Activated gamma-delta T cell (primary cell): ENCODE measurements at places on chromosomes 3 and 15.

GRCh38 chr3:9887480-9887879 lies 2.9 kb upstream of the JAGN1 start:
- no peak for DNase-seq

GRCh38 chr3:9508781-9509180 lies 44.8 kb downstream of the LHFPL4 start:
- no peak for DNase-seq

- DNase-seq: no peak
Observed at GRCh38 chr15:41774882-41775417, 666 bp downstream of the MAPKBP1 start.

- no peak for DNase-seq
Observed at GRCh38 chr3:9912294-9912935, 4.5 kb upstream of the IL17RC start.

GRCh38 chr3:4835616-4836043 lies 143.6 kb upstream of the BHLHE40 start:
- DNase-seq: no peak

- no peak for DNase-seq
Observed at GRCh38 chr15:77494073-77494867, 73.6 kb downstream of the HMG20A start.

DNA sequence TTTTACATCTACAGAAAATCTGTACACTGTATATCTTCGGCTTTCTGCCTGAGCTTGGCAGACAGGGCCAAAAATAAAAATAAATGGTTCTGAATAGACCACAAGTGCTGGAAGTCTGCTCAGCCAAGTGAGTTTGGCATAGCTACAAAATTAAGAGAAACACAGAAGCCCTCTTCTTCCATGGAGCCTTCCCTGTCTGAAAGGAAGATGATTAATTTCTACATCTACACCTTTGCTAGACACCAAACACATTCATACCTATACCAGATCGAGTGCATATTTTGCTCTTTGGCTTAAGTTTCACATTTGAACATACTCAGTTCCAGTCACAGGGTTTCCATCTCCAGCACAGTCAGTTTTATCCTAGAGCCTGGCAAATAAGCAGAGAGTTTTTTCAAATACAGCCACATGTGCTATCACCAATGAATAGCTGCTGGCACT lies 224.6 kb downstream of the GREM1 start:
- no peak for DNase-seq

GRCh38 chr3:128486681-128487537 lies 6.1 kb downstream of the GATA2 start:
- DNase-seq: no peak

- DNase-seq: no peak
Observed at GRCh38 chr3:127699416-127700300, 26.9 kb downstream of the ABTB1 start.

DNA sequence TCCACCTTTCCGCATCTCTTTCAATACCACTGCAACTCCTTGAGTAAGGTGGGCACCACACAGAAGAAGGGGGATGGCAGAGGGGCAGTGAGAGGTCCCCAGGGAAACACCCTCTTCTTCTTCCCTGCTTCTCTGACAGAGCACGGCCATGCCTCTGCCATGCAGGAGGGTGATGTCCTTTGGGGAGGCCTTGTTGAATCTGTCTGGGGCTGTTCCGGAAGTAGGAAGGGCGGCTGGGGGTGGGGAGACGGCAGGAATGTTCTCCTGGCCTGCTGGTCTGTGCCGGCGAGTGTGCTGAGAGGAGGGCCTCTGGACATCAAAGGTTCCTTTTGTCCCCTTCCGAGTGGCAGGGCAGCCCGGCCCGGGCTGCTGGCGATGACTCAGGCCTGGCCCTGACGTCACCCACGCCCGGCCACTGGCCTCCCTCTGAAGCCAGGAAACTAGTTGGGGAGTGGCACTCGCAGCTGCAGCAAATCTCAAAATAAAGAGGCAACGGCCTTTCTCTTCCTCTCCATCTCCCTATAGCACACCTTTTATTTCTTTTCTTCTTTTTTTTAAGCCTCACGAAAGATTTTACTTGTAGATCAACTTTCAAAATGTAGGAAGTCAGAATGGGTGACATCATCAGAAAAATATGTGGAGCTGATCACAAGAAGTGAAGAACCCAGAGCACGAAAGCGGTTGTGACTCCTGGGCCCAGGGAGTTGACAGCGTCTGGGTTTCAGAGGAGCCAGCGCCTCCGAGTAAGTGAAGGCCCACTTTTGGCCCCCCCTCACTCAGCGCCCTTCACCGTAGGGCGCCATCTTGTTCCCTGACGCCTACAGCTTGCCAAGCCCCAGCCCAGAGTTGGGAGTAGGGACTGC lies at the start of gene ZBTB38:
ZBTB38 (plus strand) TSS at position 443 of the 863 bp plus-strand sequence. CDS start 73,885 bp downstream, outside the sequence.
- DNase-seq: no peak

- DNase-seq: no peak
Observed at GRCh38 chr15:69508659-69509058, 56.0 kb downstream of the RPLP1 start.

GRCh38 chr15:81887912-81888311 lies 157.9 kb downstream of the MEX3B start:
- no peak for DNase-seq

DNA sequence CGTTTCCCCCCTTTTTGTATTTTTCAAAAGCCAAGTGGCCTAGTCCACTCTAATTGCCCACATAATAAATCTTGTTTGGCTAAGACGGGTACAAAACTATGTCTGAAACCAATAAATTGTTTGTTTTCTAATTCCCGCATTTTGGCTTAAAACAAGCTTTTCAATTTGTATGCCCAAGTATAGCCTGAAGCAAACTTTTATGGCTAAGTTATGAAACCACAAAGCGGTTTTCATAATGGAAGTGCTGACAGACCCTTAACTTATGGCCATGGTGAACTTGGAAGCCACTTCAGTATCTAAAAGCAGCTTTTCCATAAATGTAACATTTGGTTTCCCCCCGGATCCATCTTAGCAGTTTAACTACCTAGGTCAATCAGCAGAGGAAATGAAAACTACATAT lies 29.9 kb upstream of the POLR2M start:
- DNase-seq: no peak

DNA sequence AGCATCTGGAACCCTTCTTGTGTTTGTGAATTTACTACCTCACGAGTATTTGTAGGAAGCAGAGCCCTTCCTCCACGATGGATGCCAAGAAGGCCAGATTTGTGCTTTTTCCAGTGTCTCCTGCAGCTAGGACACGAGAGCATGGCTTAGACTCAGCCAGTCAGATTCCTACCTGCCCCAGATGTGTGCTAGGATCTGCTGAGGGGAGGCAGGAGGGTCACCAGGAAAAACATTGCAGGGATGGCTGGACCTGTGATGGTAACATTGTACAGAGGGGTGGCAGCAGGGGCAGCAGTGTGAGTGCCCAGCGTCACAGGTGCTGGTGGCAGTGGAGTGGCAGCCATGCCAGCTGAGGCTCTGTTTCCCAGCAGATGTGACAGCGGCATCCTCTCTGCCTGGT lies 285.3 kb downstream of the FAM43A start:
- no peak for DNase-seq

GRCh38 chr3:126098391-126098858 lies 14.5 kb upstream of the SLC41A3 start:
- no peak for DNase-seq

- DNase-seq: no peak
Observed at GRCh38 chr15:42120285-42120684, 25.9 kb upstream of the PLA2G4D start.

- no peak for DNase-seq
Observed at GRCh38 chr3:42129014-42129953, 38.1 kb downstream of the TRAK1 start.

DNA sequence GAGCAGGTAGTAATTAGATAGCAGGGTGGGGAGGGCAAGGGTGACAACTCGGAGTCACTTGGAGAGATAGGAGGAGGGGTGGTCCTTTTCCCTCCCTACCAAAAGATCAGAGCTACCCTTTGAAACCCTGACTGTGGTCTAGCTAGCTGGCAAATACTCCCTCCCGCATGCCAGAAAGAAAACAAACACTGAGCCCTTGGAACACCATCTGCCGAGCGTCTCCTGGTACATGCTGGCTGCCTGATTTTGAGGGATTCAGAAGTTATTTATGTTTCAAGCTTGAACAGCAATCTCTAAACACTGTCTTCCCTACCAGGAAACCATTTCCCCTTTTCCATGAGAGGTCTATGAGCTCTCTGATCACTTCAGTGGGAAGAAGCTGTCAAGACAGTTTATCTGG lies 291.6 kb upstream of the CFAP20DC start:
- DNase-seq: no peak

GRCh38 chr15:58355382-58355971 lies 76.3 kb upstream of the LIPC start:
- DNase-seq: no peak

DNA sequence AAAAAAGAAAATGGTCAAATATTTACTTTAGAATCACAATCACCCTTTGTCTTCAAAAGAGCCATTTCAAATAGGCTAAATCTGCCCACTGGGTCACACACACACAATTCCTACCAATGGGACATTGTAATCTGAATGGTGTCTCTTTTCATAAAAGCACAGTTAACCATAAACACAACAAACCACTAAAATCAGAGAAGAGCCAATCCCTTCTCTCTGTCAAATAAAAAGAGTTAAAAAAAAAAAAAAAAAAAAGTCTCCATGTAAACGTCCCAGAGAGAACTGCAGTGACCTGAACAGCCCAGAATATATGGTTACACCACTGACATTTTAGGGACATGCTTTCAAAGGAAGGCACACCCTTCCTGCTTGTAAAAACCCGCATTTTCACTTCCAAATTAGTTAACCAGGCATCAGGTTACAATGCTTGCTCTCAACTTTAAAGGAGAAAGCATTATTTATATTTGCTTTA lies 63.7 kb downstream of the PRICKLE2 start:
- no peak for DNase-seq

- no peak for DNase-seq
Observed at GRCh38 chr3:169007145-169007544, 656.4 kb downstream of the MECOM start.
